CD4-positive, CD25-positive, alpha-beta regulatory T cell (primary cell): ENCODE measurements at places on chromosomes 12 and 14.
A peak's percentile ranks its signal among the peaks of the same experiment; 100 is the strongest.

DNA sequence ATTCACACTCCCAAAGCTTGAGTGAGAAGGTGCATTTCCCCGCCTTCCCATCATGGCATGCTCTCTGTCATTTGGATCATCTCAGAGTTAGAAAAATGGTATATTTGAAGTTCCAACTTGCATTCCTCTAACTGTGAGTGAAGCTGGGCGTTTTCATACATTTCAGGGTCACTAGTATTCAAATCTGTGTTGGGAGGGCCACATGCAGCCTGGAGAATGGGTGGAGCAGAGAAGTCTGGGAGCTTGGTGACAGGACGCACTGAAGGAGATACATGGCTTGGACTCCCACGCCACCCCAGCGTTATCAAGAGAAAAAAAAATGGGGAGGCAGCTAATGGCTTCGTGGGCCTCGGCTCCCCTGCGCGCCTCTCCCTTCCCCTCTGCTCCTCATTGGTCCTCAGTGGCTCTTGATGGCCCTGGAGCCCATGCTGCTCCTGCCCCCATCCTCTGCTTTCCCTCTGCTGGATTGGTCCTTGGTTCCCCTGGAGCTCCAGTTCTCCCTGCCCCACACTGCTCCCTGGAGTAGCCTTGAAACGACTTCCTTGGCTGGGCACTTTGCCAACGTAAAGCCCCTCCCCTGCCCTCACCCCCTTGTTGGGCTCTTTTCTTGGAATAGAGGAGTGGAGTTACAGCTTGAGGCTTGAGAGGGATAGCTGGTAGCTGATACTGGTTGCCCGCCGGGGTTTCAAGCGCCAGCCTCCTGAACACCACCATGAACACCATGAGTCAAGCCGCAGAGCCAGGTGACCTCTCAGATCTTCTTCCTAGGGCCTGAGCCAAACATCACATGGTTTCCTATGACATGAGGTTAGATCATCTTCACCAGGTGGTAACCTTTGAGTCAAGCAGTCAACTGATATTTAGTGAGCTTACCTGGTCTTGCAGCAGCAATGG, 139.6 kb downstream of the PRKCH start:
- DNase-seq, result peak; percentile 43

DNA sequence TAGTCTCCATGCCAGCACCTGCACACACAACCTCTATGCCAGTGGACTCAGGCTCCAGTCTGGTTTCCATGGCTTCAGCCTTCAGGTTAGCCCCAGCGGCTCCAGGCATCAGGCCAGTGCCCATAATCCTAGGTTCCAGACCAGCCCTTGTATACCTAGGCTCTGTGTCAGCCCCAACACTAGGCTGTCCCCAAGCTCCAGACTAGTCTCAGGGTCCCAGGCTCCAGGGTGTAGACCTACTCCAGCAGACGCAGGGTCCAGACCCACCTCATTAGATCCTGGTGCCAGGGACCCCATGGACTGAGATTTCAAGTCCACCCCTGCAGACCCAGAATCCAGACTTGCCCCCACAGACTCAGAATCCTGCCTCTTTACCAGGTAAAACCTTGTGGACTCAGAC, 275.9 kb downstream of the SLC16A7 start:
- no peak for DNase-seq

DNA sequence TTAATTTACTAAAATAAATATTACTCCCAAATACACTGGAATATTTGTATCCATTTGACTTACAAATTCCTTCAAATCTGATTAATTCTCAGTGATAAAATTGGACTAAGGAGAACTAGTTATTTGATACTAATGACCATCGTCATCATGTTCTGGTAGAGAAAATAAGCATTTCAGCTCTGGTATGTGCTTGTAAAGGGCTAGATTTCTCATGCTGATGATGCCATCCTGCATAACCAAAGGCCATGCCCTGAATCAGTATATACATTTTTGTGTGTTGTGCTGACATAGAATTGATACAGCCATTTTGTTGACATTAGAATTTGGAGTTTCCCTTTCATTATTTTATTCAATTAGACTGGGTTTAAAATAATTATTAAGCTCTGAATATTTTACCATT, 148.9 kb downstream of the PCNX1 start:
- DNase-seq, result no peak

- no peak for DNase-seq
These were observed 538 bp upstream of the TIGAR start for GRCh38 chr12:4320497-4320852.

GRCh38 chr12:102300824-102301461, 103.3 kb upstream of the PMCH start:
- no peak for DNase-seq
